ENCODE measurements at places on chromosomes 16 and 17.

DNA sequence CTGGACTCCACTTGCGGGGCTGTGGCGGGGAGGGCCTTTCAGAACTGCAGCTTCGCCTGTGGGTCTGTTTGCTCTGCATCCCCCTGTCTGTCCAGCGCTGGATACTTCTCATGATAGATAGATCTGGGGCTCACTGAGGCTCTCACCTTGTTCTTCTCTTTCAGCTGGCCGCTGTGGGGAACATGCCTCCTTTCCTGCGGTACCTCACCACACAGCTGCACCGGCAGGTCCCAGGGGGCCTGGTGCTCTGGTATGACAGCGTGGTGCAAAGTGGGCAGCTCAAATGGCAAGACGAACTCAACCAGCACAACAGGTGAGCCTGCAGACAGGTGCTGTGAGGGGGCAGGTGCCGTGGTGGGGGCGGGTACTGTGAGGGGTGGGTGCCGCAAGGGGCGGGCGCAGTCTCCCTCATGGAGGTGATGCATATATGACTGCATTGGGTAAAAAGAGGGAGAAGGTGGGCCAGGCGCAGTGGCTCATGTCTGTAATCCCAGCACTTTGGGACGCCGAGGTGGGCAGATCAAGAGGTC, 6.2 kb downstream of the ENGASE start:
- DNase-seq: no peak

DNA sequence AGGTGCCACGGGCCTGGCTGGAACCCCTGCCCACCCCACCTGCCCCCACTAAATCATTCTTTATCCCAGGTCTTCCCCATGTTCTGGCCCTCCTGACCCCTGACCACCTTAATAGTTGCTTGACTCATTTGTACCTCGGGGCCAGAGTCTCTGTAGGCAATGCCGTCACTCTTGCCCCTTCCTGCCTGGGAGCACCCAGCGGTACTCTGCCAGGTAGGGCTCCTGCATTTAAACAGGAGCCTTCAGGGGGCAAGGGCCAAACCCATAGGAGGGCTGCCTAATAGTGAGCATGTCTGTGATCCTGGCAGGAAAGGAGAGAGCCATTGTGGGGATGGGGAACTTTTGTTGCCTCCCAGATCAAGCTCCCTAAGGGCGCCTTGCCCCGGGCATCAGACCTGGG, 8.8 kb upstream of the ITGA3 start:
- no peak for DNase-seq

- no peak for DNase-seq
Measured at GRCh38 chr17:71730871-71731270, 389.9 kb upstream of the SOX9 start.

- DNase-seq: no peak
Measured at GRCh38 chr16:88790312-88791211, 5.5 kb upstream of the PIEZO1 start.

DNA sequence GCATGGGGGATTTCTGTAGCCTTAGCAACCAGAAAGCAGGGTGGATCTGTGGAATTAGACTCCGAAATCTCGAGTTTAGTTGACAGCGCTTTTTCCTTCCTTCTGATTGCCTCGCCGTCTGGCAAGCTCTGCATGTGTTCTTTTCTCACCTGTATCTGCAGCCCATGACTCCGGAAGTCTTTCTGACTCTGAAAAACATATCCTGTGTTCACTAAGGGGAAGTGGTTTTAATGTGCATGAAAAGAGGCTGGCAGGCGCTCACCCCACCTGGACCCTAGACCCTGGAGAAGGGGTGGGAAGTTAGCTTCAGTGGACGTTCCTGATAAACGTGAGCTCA, 158.5 kb downstream of the RPTOR start:
- no peak for DNase-seq

DNA sequence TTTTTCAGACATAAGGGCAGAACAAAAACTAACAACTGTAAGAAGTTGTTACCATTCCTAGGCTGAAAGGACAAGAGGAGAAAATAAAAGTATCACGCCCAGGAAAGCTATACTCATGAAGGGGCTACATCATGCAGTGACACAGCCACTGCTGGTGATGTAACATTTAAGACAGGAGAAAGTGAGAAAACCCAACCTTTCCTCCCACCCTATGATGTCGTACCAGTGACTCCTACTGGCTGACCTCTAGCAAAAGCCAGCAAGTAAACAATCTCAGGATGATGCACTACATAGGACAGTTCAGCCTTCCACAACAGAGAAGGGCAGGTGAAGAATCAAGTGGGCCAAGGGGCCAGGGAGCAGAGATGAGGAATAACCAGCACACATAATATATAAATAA, 14.0 kb upstream of the OR1E2 start:
- no peak for DNase-seq

All from GM04504 (cell line).